ENCODE measurements at places on chromosomes 3 and 15.

DNA sequence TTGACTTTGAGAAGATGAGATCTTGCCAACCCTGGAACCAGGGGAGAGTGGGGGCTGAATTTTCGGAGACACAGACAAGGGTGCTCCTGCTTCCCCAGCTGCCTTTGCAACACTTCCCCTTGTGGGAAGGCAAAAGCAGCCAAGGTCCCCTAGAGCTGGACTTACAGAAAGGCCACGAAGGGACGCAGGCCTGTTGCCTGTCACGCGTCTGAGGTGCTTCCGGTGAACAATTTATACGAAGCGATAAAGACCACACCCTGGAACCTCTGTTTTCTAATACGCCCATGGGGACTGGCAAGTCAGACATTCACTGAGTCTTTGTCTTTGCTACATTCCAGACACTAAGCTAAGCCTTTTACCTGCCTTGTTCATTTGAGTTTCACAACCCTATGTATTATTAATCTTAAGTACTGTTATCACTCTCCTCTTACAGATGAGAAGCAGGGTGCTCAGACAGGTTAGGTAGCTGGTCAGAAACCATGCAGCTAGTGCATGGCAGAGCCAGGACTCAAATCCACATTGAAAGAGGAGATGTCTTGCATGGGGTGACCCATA lies 13.2 kb downstream of the MEGF11 start:
- DNase-seq = no peak

- no peak for DNase-seq
Measured at GRCh38 chr15:66211670-66212562, 41.6 kb downstream of the MEGF11 start.

DNA sequence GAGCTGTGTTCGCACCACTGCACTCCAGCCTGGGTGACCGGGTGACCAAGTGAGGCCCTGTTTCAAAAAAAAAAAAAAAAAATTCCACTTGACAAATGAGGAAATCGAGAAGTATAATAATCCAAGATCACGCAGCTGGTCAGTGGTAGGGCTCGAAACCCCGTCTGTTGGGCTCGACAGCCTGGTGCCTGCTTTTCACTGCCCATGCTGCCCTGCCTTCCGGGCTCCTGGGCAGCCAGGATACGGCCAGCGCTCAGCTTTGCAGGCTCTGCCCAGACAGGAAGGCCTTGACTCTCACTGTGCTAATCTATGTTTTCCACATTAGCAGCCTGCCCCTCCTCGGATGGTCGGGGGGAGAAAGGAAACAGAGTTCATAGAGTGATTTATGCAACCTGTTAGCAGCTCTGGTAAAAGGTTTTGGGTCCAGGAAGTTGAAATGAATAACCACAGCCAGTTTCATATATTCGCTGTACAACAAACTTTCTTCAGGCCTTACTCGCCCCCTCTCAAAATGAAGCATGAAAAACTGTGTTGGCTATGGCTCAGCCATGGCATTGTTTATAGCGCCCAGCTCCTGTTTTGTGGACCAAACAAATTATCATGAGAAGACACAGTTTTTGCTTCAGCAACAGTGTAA lies 108.8 kb downstream of the XXYLT1 start:
- no peak for DNase-seq

GRCh38 chr3:140399871-140400270 lies 278.0 kb upstream of the TRIM42 start:
- DNase-seq = no peak

Measured in EL (cell line).